SJCRH30 (cell line): ENCODE measurements at places on chromosomes 5 and 9.

GRCh38 chr9:95104980-95105379, 212.5 kb downstream of the FANCC start:
- H3K27me3 ChIP-seq: no peaks in the 10 kb centered on the region
- no peak for DNase-seq
- no peak overlapping the region for H3K27ac ChIP-seq
- H3K36me3 ChIP-seq: peaks cover 23% of the 10 kb centered on the region

DNA sequence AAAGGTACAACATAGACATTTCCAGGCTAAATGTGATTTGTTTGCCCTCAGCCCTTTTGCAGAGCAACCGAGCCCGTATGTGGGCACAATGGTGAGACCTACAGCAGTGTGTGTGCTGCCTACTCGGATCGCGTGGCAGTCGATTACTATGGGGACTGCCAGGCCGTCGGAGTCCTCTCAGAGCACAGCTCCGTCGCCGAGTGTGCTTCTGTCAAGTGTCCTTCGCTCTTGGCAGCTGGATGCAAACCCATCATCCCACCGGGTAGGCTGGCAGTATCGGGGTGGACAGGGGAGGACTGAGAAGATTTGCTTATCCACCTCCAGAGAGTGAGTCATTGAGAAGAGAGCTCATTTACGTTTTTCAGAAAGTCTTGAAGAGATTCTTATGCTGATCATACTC, 17.8 kb upstream of the GLIPR2 start:
- H3K36me3 ChIP-seq: no peaks in the 10 kb centered on the region
- H3K27me3 ChIP-seq: no peaks in the 10 kb centered on the region
- no peak for DNase-seq
- H3K4me3 ChIP-seq: no peak overlapping the region
- H3K27ac ChIP-seq: no peak overlapping the region

DNA sequence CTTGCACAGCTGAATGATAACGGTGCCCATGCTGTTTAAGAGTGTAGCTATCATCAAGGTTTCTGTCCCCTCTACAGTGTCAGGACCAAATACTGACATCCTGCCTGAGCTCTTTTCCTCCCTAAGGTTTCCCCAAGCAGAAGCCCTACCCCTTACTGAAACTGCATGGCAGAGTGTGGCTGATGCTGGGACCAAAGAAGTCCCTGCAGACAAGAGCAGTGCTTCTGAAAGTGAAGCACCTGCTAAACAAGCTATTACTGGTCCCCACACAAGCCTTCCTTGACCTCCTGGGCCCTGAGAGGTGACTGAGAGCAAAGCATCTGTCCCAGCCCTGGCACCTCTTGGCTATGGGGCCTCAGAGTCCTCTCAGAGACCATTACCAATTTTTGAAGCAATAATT, 56.1 kb downstream of the CFAP90 start:
- H3K27me3 ChIP-seq: no peaks in the 10 kb centered on the region
- H3K4me3 ChIP-seq: no peak overlapping the region
- DNase-seq: no peak
- H3K36me3 ChIP-seq: no peaks in the 10 kb centered on the region
- H3K4me1 ChIP-seq: no peaks in the 10 kb centered on the region

DNA sequence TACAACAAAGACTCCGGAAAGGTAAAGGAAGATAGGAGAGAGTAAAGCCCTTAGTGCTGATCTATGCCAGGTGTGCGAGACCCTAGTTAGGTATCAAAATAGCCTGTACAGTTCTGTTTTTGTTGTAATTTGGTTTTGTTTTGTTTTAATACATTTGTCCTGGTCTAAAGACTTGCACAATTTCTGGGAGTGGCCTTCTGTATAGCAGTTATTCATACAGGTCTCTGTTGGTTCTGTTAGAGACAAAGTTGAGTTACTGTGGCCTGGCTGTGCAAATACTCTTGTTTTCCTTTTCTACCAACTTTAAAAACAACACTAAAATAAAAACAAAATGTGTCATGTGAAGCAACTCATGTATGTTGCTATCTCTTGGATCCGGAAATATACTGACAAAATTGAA, 163.6 kb downstream of the COMMD10 start:
- no peaks in the 10 kb centered on the region for H3K4me1 ChIP-seq
- H3K4me3 ChIP-seq: no peak overlapping the region
- H3K27ac ChIP-seq: no peak overlapping the region
- H3K27me3 ChIP-seq: no peaks in the 10 kb centered on the region
- DNase-seq: no peak

DNA sequence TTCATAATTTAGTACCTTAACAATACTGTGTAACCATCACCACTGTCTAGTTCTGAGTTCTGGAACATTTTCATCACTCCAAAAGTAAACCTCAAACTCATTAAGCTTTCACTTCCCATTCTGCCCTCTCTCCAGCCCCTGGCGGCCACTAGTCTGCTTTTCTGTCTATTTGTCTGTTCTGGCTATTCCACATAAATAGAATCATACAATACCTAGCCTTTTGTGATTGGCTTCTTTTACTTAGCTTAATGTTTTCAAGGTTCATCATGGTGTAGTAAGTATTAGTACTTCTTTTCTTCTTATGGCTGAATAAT, 138.7 kb downstream of the RAPGEF6 start:
- peaks cover 35% of the 10 kb centered on the region for H3K36me3 ChIP-seq
- H3K4me3 ChIP-seq: no peak overlapping the region
- peak; percentile 12 for DNase-seq
- H3K4me1 ChIP-seq: peaks cover 11% of the 10 kb centered on the region
- H3K27ac ChIP-seq: no peak overlapping the region

DNA sequence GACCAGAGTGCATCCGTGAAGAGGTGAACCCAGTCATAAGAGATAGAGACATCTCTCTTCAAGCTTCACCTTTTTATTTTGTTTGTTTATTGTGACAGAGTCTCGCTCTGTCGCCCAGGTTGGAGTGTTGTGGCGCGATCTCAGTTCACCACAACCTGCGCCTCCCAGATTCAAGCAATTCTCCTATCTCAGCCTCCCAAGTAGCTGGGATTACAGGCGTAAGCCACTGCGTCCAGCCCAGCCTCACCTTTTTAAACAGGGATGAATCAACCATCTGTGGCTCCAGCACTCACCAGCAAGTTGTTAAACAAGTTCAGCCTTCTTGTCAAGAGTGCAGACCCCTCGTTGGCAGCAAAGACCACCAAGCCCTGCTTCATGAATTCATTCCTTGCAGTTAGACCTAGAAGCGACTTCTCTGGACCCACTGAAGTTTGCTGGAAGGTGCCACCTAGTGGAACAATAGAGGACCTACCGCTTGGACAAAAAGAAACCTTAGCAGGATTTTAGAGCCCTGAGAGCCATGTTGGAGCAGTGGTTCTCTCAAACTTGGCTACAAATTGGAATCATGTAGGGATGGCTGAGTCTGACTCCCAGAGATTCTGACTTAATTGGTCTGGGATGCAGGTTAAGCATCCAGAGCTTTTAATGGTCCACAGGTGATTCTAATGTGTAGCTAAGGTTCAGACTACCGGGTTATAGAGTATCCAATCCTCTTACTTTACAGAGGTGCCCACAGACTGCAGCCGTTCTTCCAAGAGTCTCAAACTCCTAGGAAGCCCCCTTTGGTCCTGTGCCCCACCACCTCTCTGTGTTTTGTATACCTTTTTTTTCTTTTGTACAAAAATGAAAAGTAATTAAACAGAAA, 10.5 kb upstream of the GALNT10 start:
- H3K27ac ChIP-seq: no peak overlapping the region
- no peak overlapping the region for H3K4me3 ChIP-seq
- peak; percentile 82 for DNase-seq
- H3K4me1 ChIP-seq: no peaks in the 10 kb centered on the region
- no peaks in the 10 kb centered on the region for H3K36me3 ChIP-seq
